Activated CD8-positive, alpha-beta memory T cell treated with anti-CD3 and anti-CD28 coated beads for 1 hour (primary cell): ENCODE measurements at places on chromosomes 6 and 20.

DNA sequence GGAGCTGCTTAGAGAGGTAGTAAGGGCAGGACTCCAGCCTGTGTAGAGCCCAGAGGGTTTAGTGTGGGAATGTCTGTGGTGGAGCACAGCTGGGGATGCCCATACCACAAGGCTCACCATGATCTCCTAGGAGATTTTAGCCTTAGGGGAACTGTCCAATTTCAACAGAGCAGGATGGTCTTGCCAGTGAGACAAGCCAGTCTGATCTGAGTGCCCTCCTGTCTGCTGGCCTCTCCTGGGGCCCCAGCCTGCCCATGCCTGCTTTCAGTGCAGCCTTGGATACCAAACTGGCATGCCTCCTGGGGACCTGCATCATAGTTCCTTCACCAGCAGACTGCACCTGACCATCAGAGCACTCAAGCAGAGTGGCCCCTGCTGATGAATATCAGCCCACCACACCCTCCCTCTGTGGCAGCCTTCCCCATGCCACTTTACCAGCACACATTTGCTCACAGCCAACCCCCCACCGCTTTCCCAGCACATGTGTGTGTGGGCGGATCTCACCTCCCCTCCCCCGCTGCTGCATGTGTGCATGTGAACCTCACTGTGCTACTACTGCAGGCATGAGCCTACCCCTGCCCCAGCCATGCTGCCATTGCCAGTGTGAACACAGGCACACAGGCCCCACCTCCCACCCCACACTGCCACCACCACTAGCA, 7.9 kb upstream of the TREM1 start:
- no peak for DNase-seq

GRCh38 chr20:36628076-36628475, 17.9 kb downstream of the SLA2 start:
- DNase-seq: no peak

DNA sequence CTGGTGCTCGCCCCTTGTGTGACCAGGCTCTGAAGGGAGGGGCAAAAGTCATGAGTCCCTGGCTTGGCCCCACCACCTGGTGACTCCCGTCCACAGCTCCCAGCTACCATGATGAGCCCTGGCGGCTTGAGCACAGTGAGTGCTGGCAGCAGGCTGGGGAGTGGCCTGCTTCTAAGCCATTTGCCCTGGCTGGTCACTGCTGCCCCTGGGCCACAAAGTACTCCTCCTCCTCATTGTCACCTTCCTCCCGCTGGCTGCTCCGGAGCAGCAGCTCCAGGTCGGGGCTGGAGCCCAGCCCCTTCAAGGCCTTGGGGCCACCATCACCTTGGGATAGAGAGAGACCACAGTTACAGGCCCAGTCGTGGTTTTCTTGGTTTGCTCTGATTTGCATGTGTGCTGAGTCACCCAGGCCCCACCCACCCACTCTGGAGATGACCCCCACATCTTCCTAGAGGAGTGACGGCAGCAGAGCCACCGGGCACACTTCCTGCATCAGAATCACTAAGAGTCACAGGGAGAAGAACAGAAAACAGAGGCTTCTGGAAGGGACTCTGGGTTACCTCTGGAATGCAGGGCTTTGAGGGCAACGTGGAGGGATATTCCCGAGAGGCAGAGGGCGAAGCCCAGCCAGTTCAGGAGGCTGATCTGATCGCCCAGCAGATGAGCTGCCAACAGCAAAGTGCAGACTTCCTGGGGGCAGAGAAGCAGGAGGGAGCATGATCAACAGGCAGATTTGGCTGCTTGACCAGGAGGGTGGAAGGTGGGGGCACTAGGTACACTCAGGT, 42.1 kb upstream of the CDH22 start:
- no peak for DNase-seq

GRCh38 chr6:140663772-140664171, 1289.3 kb upstream of the CITED2 start:
- no peak for DNase-seq

DNA sequence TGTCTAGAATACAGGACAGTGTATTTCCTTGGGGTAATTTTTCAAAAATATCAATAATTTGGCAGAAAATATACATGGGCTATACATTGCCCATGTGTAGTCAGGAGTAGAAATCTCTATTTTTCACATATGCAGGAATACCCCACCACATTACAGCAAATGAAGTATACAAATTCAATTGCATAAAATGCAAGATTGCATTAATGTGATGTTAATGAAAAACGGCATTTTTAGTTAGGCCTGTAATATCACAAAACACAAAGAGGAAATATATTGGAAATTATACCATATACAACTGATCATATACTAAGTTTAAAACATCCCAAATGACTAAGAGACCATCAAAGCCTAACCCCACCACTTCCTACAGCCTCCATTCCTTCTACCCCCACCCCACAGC, 154.9 kb downstream of the SYNE1 start:
- DNase-seq: no peak

GRCh38 chr6:38134704-38135088, 315.2 kb downstream of the ZFAND3 start:
- DNase-seq: no peak

GRCh38 chr20:57429580-57430200, 38.5 kb downstream of the RBM38 start:
- DNase-seq: no peak

DNA sequence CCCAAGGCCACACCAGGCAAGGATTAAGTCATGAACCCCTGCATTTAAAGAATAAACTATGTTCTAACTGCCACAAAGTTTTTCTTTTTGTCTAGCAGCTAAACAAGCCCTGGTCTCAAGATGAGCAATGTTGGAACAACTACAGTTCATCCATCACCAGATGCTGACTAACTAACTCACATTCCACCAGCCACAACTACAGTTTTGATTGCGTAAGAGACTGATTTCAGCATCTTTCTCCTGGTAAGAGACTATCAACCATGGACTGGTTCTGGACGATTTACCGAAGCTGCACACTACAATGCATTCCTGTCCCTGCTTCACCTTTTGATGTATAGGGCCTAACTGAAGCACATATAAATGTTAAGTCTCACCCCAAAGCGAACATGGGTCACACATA, 43.0 kb downstream of the F13A1 start:
- no peak for DNase-seq

DNA sequence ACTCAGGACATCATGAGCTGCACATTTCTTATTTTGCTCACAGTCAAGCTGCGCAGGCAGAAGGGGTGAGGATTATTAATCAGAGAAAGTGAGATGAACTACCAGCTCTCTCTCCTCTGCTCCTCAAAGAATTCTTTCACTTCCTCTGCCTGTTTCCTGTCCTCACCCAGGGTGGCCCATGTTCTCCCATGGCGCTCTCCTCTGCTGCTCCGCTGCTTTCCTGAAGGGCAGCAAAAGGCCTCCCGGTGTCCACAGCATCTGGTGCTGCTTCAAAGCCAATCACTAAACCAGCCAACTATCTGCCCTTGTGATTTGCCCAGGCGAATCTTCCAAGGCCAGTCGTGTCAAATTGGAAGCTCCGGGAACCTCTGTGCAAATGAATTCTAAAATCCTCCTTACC, 324.2 kb downstream of the TPBG start:
- DNase-seq: no peak

DNA sequence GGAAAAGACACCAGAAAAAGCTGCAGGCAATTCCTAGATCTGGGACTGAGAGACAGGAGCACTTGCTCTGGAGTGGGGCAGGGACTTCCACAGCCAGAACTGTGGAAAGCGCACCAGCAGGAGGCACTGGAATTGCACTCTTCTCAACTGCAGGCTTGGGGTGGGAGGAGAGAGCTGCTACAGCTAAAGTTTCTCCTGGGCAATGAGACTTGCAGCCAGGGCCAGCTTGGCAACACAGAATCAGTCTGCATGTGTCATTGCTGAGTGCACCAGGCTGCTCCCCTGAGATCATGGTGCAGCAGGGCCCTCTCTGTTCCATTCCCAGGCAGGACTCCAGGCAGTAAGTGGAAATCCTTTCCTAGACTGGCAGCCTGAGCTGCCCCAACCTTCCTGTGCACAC, 145.8 kb downstream of the INSM1 start:
- DNase-seq: no peak

DNA sequence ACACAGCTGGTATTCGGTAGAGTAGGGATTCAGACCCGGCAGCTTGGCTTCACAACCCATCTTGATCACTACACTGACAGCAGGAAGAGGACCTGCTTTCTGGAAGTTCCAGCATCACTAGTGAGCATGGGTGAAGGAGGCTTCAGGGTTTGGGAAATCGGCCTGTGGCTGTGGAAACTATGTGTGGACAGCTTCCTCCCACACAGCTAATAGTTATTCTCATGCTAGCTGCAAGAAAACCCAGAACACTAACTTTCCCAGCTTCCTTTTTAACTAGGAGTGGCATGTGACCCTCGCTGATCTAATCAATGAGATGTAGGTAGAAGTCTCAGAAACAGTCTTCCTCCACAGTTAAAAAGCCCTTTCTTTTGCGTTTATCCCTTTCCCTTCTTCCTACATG, 36.3 kb upstream of the SIRPA start:
- DNase-seq: no peak

- peak; percentile 37 for DNase-seq
Observed at GRCh38 chr20:380763-381580, 412 bp downstream of the TRIB3 start.

- no peak for DNase-seq
Observed at GRCh38 chr6:127148511-127148910, 30.0 kb downstream of the RSPO3 start.

- no peak for DNase-seq
Observed at GRCh38 chr6:107344981-107345380, 114.4 kb downstream of the PDSS2 start.

DNA sequence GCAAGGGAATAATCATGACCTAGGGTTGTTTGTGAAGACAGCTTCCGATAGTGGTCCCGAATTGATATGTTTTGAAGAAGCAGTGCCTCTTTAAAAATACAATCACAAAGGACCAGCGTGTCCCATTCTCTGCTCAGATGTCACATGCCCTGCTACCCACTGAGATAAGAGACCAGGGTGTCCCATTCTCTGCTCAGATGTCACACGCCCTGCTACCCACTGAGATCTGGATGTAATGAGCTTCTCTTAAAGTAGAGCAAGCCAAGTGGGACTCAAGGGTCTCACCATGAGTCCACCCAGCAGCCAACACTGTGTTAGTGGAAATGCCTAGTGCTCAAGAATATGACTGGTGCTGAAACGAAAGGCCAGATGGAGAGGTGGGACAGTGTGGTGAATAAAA, 22.2 kb downstream of the RIN2 start:
- no peak for DNase-seq

DNA sequence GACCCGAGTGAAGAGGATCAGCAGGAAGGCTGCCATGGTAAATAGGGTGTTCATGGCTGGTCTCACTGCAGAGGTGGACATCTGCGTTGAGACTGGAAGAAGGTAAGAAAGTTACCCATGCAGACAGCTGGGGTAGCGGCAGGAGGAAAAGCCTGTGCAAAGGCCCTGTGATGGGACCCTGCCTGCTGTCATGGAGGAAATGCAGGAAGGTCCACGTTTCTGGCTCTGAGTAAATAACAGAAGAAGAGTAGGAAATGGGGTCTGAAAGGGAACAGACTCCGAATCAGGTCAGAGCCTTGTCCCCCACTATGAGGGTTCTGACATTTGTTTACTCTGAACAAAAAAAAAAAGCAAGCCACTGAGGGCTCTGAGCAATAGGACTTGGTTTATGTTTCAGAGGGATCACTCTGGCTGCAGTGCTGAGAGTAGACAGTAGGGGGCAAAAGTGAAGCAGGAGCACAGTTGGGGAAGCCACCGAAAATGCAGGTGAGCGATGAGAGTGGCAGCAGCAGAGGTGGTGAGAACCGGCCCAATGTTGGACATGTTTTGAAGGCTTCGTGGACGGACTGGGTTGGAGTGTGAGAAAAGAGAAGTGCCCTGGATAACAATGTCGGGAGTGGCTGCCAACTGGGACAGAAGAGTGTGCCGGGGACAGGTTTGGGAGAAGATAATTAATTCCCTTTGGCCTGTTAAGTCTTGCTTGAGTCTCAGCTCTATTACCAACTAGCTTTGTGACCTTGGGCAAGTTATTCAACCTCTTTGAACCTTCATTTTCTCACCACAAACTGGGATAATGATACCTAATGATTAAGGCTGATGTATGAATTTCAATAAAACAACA, 57.9 kb upstream of the MAP7 start:
- DNase-seq: peak; percentile 57

DNA sequence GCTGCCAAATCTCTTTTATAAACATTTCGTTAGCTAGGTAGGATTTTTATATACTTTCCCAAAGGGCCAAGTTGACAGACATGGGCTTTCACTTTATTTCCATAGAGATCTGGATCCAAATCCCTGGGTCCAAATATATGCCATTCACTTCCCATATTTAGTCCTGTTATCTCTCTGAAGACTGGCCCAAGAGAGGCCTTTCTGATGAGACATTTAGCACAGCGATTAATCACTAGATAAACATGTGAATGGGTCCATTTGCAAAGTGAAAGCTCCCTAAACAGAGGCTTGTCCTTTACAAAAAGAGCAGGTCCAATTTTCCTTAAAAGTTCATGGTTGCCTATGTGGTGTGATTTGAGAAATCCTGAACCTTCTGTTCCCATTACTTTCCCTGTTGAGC, 132.6 kb downstream of the TRMT11 start:
- DNase-seq: no peak

GRCh38 chr6:42339991-42340401, 111.7 kb downstream of the TRERF1 start:
- DNase-seq: no peak

- no peak for DNase-seq
Observed at GRCh38 chr6:56297022-56297989, 49.9 kb upstream of the COL21A1 start.

DNA sequence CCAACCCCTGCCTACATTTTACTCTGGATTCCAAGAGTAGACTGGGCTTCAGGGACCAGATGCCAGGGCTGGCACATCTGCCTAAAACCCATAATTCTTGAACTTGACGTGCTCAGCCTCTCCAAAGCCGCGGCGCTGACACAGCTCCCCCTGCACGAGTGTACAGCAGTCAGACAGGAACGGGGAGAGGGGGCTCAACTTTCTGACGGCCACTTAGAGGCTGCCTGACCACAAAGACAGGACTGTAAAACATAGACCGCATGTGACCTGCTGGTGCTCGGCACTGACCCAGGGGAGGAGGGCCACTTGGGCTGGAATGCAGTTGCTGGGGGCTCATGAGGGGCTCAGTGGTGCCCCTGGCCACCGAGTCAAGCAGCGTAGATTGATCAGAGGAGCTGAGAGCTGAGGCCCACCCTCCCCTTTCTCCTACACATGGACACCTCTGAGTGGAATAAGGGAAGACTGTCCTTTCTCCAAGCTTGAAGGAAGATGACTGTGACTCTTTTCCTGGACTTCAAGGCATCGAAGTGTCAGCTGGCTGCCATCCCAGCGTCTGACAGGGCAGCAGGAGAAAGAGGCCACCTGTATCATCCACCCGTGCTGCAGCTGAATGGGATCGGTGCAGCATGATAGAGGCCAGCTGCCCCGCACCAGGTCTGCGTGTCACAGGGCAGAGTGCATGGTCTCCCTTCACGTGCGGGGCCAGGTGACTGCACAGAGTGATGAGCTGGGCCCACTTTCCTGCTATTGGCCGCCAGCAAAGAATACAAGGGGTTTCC, 171.3 kb upstream of the AGPAT4 start:
- no peak for DNase-seq
